ENCODE measurements at places on chromosomes 2 and 18.
A peak's percentile ranks its signal among the peaks of the same experiment; 100 is the strongest.

DNA sequence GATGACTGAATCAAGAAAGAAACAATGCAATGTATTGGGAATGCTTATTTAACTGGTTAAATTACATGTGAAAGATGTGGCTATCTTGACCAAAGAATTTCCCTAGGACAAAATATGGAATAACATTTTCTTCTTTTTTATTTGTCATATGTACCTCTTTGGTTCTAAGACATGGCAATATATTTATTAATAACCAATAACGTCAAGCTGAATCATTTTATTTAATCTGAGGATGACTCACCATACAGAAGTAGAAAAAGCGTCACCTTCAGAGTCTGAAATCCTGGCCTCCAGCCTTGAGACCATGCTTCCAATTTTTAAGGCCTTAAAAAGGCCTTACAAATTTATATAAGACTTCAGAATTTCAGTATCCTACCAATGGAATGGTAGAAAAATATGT, 1464.9 kb downstream of the SUCLG1 start:
- DNase-seq = peak; percentile 75

- DNase-seq = peak; percentile 59
Observed at GRCh38 chr18:28127763-28128658, 48.9 kb downstream of the CDH2 start.

DNA sequence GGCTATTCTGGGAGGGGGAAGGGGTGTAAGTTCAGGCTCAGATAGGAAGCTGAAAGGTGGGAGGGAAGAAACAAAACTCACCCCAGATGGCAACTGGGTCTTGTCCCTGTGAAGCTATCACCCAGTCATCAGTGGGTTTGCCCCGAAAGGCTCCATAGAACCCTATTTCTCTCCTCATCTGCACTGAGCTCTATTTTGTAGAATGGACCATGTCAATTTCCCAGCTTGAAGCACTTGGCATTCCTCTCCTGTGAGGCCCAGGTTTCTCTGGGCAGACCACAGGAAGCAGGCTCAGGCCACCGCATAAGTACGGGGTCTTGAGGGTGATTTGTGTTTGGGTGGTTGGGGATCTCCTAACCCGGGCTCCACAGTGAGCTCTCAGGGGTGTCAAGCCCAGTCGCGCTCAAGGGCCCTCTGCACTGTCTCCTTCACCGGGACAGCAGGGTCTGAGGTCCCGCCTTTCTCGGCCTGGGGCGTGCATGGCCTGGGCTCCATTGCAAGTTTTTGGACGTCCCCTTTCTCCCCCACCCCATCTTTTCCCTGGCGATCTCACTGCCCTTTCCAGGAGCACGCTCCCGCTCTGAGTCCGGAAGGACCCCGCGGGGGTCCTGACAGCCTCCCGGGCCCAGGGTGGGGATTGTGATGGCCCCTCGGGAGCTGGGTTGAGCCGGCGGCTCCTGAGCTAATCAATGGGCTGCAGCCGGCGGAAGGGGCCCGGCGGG, 27.3 kb upstream of the NOTO start:
- no peak for DNase-seq

GRCh38 chr2:211367711-211368110, 811.3 kb downstream of the CPS1 start:
- peak; percentile 97 for DNase-seq

DNA sequence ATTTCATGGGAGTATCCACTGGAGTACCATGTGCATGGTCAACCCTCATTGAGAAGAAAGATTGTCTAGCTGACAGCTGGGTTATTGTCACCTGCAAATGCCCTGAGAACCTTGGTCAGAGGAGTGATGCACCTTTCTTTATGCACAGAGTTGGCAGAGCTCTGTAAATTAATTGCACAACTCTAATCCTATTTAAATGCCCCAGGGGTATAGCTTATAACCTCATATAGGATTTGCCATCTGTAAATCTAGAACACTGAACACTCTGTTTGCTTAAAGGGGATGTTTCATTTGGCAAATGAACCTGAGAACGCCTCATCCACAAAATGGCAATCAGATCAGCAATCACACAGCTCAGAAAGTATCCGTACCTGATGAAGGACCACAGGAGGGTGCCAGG, 71.8 kb upstream of the SP5 start:
- DNase-seq = no peak

GRCh38 chr2:190996338-190996946, 17.5 kb downstream of the STAT1 start:
- peak; percentile 44 for DNase-seq

- DNase-seq = no peak
Observed at GRCh38 chr18:77130229-77131099, 2.1 kb downstream of the MBP start.

DNA sequence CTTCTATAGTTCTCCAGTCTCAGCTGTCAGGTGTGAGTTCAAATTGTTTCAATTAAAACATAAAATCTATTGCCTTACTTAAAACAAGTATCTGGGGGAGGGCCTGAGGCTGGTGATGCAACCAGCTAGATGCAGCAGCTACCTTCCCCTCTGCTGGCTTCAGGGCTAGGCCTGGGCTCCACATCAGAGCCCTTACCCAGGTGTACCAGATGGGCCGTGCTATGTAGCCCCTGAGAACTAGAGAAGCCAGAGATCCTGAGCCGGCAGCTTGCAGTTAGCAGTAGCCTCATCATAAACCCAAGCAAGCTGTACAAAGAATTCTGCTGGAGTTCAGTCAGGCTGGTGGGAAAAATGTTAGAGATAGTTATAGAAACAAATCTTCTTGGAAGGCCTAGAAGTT, 97.7 kb upstream of the ACAA2 start:
- DNase-seq = no peak

DNA sequence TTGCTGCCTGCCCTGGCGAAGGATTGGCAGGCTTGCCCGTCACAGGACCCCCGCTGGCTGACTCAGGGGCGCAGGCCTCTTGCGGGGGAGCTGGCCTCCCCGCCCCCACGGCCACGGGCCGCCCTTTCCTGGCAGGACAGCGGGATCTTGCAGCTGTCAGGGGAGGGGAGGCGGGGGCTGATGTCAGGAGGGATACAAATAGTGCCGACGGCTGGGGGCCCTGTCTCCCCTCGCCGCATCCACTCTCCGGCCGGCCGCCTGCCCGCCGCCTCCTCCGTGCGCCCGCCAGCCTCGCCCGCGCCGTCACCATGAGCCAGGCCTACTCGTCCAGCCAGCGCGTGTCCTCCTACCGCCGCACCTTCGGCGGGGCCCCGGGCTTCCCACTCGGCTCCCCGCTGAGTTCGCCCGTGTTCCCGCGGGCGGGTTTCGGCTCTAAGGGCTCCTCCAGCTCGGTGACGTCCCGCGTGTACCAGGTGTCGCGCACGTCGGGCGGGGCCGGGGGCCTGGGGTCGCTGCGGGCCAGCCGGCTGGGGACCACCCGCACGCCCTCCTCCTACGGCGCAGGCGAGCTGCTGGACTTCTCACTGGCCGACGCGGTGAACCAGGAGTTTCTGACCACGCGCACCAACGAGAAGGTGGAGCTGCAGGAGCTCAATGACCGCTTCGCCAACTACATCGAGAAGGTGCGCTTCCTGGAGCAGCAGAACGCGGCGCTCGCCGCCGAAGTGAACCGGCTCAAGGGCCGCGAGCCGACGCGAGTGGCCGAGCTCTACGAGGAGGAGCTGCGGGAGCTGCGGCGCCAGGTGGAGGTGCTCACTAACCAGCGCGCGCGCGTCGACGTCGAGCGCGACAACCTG, at the start of gene DES:
Gene DES, plus strand, starts transcription at position 223 of the 857 bp plus-strand sequence. Its CDS starts 86 bp downstream, at position 309.
- peak; percentile 20 for DNase-seq
